Inflammatory macrophage (primary cell): ENCODE measurements at places on chromosomes 6 and 20.

GRCh38 chr6:136338486-136338885, 48.8 kb upstream of the BCLAF1 start:
- no peak for DNase-seq

DNA sequence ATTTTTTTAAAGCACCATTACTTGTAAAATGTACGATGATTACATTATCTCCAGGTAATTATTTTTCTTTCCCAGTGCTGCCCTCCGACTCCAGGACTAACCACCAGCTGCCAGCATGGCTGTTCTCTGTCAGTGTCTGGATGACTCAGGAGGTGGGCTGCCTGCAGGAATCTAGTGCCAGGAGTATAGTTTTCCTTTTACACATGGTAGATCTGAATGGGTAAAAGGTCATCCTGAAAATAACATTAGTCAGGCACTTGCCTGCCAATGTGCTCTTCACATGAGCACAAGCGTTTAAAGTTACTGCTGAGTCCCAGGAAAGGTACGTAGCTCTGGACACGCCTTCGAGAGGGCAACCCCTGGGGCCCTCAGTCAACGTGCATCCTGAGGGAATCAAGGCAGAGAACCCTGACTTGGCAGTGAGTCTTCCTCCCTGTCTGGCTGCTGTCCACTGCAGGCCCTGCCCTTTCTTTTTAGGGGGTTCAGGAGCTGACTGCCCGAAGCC, 2.4 kb downstream of the DYNLT1 start:
- DNase-seq = no peak

- no peak for DNase-seq
Measured at GRCh38 chr6:156928126-156928525, 150.9 kb downstream of the ARID1B start.

GRCh38 chr20:22810626-22811569, 224.2 kb upstream of the SSTR4 start:
- DNase-seq = no peak

- no peak for DNase-seq
Measured at GRCh38 chr6:26445934-26446667, 5.8 kb downstream of the BTN3A3 start.

- DNase-seq = no peak
Measured at GRCh38 chr20:21519136-21519584, 5.3 kb upstream of the NKX2-2 start.

DNA sequence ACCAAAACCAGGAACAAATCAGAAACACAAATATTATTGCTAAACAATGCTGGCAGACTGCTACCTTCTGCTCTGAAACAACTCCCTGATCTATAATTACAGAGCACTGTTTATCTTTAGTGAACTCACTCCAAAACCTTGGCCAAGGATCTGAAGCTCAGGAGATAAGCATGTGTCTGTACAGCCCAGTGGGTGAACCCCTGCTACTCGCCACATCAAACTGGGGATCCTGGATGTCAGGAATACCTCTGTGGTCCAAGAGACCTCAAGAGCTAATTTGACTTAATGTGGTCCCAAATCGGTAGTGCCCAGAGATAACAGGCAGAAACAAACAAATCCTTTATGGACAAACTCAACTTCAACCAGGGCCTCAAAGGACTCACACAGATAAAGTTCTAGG, 381.8 kb downstream of the KIF16B start:
- DNase-seq = no peak

DNA sequence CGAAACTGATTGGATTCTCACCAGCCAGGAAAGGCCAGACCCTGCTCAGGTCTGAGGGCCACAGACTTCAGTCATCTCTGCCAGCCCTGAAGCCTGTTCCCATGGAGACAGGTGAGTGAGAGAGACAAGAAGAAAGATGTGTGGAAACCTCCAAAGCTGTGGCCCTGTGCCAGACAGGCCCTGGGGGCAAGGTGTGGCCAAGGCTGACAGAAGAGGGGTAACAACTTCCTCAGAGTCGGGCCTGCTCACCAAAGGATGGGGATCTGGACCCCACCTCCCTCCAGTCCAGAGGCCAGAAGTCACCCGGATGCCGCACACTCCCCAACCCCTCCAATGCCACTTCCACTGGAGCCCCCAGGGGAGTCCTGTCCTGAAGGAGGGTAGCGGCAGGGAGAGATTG, 73.6 kb downstream of the MDGA1 start:
- DNase-seq = no peak

DNA sequence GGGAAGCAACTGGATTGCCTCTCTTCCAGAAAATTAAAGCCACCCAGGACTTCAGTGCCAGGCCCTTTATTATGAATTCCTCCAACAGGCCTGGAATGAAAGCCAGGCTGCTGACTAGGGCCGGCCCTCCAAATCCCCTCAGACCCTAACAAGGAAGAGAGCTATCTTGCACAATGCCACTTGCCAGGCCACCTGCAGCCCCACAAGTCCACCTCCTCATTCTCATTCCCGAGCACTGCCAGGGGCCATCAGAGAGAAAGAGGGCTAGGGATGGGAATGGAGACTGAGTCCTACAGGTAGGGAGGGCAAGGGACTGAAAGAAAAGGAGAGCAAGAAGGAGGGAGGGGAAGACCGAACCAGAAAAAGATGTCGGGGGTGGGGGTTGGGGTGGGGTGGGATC, 86.5 kb downstream of the MRPL14 start:
- DNase-seq = no peak

DNA sequence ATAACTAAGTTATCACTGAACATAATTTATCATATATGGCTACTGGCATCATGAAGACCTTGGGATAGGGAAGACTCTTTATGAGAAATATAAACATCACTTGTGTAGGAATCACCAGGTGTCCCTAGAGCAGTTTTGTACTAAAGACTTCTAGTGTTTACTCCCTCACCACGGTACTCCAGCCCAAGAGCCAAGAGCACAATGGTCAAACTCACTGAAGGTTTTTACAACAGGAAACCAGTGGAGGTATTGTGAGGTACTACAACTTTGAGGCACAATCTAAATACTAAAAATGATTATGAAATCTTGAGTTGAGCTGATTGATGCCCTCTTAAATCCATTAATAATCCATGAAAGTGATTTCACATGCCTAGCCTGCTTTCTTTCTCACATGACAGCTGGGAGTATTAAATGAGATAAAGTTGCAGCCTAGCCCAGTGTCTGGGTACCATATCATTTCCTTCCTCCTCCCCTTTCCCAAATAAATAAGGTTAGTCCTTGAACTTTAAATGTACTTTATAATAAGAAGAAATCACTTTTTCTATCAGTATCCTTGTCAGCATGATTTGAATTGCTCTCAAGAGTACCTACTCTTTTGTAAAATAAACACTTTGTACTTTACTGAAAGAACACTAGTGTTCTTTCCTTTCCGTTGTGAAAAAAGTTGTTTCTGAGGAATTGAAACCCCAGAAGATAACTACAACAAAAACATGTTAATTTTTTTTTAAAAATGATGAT, 26.5 kb downstream of the GLO1 start:
- no peak for DNase-seq

DNA sequence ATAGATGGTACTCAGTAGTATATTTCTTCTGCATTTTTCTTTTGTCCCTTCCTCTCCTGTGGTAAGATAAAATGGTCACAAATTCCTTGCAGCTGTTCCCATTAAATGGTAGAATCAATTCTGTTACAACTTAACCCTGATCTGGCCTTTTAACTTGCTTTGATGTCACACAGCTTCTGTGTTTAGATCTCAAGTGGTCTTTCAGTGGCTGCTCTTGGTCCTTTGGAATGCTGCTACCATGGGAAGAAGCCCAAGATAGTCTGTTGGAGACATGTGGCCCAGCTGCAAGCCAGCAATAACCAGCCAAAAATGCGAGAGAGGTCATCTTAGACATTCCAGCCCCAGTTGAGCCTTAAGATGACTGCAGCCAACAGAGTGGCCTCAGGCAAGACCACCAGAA, 429.7 kb downstream of the KIF16B start:
- DNase-seq = no peak

DNA sequence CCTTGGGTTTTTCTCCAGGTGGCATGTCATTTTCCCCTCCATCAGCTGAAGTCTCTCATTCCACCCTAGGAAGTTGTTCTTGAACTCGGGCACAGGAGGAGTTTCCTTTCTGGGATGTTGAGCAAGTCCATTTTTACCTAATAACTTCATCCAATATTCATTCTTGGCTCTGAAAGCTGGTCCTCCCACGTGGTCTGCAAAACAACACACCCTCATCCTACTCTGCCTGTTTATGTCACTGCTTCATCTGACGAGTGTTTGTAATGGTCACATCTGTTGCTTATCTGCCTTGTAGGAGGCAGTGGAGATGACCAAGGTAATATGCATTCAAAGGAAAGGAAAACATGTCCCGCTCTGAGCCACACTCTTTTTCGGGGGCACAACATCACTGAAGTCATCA, 41.7 kb upstream of the AIG1 start:
- no peak for DNase-seq

GRCh38 chr6:16089232-16090062, 39.4 kb upstream of the MYLIP start:
- DNase-seq = no peak

GRCh38 chr6:157585274-157586087, 204.5 kb downstream of the ZDHHC14 start:
- no peak for DNase-seq

GRCh38 chr6:132236744-132237143, 164.5 kb downstream of the MOXD1 start:
- DNase-seq = no peak

GRCh38 chr6:85250586-85251220, 199.2 kb upstream of the NT5E start:
- DNase-seq = no peak

DNA sequence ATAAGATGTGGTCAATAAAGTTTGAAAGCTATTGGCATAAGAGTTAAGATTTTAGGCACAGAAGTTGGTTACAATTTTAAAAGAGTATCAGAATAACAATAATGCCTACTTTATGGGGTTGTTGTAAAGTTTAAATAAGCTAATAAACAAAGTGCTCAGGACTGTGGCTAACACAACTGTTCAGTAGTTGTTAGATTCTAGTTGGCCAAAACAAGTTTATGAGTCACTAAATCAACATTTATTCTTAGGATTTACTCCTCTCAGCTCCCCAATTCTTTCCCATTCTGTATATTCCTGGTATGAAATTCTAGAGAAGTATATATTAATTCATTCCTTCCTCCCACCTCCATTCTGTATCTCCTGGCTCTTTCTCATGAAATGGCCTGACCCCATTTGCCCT, 14.5 kb downstream of the RMND1 start:
- no peak for DNase-seq

GRCh38 chr20:62551407-62552323, 75.9 kb upstream of the GATA5 start:
- no peak for DNase-seq

DNA sequence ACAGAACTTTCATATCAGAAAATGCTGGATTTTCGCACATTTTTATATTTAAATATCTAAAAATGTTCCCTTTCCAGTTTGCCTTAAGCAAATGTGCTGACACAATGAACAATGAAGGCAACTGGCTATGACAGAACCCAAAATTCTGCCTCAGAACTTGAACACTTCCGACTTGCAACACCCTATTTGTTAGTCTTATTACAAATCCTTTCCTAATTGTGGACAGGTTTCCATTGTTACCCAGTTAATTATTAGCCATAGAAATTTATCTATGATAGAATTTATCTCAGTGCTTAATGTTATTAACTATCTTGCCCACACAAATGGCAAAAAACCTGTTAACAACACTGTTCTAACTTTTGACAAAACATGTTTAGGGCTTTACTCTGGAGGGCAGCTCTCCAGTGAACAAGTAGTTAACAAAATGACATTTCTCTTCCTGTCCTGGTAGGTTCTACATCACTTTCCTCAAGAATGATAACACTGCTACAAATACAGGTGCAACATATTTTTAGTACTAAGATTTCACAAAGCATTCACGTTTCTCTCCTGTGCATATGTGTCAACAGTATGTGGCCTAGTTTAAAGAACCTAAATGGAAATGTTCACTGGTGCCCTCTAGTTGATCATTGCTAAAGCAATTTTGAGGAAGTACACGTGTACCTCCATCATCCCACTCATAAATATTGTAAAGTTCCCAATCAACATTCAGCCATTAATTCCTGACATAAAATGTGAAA, 58.4 kb downstream of the HIVEP2 start:
- peak; percentile 48 for DNase-seq

GRCh38 chr20:52681288-52681687, 290.9 kb upstream of the TSHZ2 start:
- DNase-seq = no peak

DNA sequence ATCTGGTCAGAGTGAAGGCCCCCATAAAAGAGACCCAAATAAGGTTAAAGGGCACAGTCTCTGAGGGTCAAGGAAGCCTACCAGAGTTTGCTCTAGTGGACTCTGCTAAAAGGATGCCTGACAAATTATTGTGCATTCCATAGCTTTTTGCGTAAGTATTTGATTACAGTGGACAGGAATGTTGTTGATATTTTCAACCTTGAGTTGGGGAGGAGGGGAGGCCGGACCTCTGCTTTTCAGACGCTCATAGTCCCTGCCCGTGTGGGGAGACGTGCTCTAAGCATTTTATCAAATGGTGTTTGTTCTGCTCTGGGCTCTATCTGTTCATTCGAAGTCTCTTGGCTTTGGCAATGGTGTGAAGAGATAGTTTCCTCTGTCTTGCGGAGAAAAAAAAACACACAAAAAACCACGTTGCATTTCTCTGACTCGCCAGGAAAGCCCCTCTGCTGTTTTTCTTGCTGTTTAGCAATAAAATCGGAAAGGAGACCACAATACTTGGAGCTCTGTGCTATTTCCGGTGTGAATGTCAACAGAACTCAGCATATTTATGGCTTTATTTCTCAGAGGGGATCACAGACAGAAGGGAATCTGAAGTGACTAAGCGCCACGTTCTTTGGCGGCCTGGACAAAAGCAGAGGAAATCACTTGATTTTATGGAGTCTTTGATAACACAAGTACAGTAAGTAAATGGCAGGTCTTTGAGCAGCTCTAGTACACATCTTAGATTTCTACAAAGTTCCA, 159.8 kb downstream of the ZFP64 start:
- peak; percentile 5 for DNase-seq

DNA sequence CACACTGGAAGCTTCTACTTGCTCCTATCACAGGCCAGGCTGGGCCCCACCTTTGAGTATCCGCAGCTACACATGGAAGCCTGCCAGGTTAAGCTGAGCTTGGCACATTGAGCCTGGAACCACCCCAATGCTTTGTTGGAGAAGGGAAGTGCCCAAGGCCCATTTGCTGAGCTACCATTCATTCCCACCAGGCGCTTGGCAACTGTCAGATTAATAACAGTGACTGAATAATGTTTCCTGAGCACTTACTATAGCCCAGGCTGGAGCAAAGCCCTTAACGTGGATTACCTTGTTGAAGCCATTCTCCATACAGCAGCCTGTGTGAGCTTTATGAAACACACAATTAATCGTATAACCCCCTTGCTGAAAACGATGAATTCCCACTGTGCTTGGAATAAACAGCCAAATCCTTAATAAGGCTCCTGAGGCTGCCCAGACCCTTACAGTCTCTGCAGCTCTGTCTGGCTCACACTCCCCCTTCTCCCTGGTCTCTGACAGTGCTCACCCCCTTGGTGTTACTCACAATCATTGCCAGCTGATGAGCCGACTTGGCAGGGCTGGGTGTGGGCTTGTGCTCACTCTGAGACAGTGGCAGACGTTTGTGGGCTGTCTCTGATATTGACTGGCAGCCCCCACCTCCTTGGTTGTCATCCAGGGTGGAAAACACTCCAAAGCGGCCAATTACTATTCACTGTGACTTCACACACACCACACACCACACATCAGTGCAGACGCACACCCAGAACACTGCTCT, 357.1 kb downstream of the MAFB start:
- DNase-seq = no peak
